Sigmoid colon (tissue), 7 donors: ENCODE measurements at places on chromosomes 5 and 9. TPM values are rescaled to one million over a fixed set of nuclear protein-coding genes. Genes with fewer than 3 reads are reported as not detected.

- no peak overlapping the region for H3K4me3 ChIP-seq
- DNase-seq, result peak; percentile 84
- no peaks in the 10 kb centered on the region for H3K27me3 ChIP-seq
- H3K4me1 ChIP-seq, result peaks cover 37% of the 10 kb centered on the region
- no peak overlapping the region for H3K27ac ChIP-seq
Observed at GRCh38 chr9:130885484-130886375, 10.9 kb downstream of the QRFP start.

The MYMK gene
- polyA plus RNA-seq, result not detected

DNA sequence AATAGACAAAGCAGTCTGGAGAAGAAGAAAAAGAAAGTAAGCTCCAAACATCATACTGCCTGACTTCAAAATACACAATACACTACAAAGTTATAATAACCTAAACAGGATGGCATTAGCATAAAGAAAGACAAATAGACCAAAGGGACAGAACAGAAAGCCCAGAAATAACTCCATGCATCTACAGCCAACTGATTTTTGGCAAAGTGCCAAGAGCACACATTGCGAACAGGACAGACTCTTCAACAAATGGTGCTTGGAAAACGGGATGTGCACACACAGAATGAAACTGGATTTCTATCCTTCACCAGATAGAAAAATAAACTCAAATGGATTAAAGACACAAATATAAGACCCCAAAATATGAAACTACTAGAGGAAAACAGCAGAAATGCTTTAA, 66.6 kb upstream of the SPATA31E1 start:
- DNase-seq, result no peak
- H3K36me3 ChIP-seq, result no peaks in the 10 kb centered on the region
- H3K4me3 ChIP-seq, result no peak overlapping the region
- no peaks in the 10 kb centered on the region for H3K4me1 ChIP-seq
- no peak overlapping the region for H3K27ac ChIP-seq

GRCh38 chr9:36970007-36970888, 63.8 kb downstream of the PAX5 start:
- H3K36me3 ChIP-seq, result no peaks in the 10 kb centered on the region
- DNase-seq, result no peak
- H3K4me1 ChIP-seq, result no peaks in the 10 kb centered on the region
- H3K4me3 ChIP-seq, result no peak overlapping the region

DNA sequence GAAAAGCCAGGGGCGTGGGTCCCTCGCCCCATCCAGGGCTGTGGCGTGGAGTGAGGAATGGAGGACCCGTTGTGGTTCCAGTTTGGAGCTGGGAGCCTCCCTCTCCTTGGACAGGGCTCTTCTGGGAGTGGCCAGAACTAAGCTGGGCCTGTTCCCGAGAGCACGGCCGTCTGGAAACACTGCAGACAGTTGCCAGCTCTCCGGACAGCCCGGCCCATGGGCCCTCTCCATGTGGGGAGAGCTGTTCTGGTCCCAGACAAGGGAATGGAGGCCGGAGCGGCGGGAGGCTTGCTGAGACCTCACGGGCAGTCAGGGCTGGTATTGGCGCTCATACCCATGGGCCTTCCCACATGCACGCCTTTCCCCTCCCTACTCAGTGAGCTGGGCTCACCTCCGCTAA, 45.2 kb upstream of the FCN2 start:
- no peak overlapping the region for H3K4me3 ChIP-seq
- H3K4me1 ChIP-seq, result no peaks in the 10 kb centered on the region
- peak; percentile 80 for DNase-seq
- peaks cover 26% of the 10 kb centered on the region for H3K36me3 ChIP-seq
- H3K27ac ChIP-seq, result peak overlapping the region; percentile 34

DNA sequence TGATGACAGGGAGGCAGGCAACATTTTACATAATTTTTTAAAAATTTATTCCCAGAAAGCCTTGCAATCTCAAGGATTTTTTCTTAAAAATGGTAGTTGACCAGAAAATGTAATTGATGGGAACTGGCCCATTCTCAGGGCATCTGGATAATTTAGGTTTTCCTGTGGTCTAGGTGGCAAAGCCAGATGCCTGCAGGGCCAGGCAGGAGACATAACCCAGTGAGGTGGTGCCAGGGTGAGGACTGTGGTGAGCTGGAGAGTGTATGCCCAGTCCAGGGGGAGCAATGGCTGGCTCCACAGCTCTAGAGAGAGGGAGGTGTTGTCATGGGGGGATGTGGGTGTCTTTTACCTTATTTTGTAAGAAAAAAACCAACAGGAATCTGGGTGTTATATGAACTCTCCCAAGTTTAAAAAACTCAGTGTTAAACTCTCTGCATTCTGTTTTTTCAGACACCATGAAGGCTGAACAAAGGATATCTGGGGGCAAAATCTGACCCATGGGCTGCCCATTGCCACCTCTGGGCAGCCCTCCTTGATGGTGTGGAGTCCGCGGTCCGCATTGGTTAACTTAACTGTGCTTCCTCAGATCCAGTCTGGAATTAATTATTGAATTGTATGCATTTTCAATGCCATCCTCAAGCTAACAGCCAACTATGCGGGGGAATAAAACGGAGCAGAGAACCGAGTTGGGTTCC, 43.9 kb downstream of the BOD1 start:
- H3K36me3 ChIP-seq, result no peaks in the 10 kb centered on the region
- H3K27me3 ChIP-seq, result no peaks in the 10 kb centered on the region
- no peaks in the 10 kb centered on the region for H3K4me1 ChIP-seq
- H3K4me3 ChIP-seq, result no peak overlapping the region

GRCh38 chr5:157596487-157596886, 20.9 kb upstream of the ADAM19 start:
- DNase-seq, result no peak
- H3K36me3 ChIP-seq, result no peaks in the 10 kb centered on the region
- no peaks in the 10 kb centered on the region for H3K27me3 ChIP-seq
- no peak overlapping the region for H3K27ac ChIP-seq

- no peak overlapping the region for H3K4me3 ChIP-seq
- no peaks in the 10 kb centered on the region for H3K27me3 ChIP-seq
- H3K36me3 ChIP-seq, result peaks cover 34% of the 10 kb centered on the region
Observed at GRCh38 chr9:137757613-137758029, 120.0 kb upstream of the CACNA1B start.

GRCh38 chr9:3916411-3916810, 383.5 kb downstream of the GLIS3 start:
- H3K4me1 ChIP-seq, result no peaks in the 10 kb centered on the region
- DNase-seq, result no peak
- no peak overlapping the region for H3K27ac ChIP-seq
- no peaks in the 10 kb centered on the region for H3K36me3 ChIP-seq

- no peak overlapping the region for H3K27ac ChIP-seq
- H3K4me3 ChIP-seq, result no peak overlapping the region
- DNase-seq, result no peak
- H3K4me1 ChIP-seq, result peaks cover 10% of the 10 kb centered on the region
Observed at GRCh38 chr5:1380011-1380817, 35.3 kb upstream of the CLPTM1L start.

The PCDHB5 gene
- polyA plus RNA-seq, result 0.51 TPM

The KIF12 gene
- 4.8 TPM for polyA plus RNA-seq

DNA sequence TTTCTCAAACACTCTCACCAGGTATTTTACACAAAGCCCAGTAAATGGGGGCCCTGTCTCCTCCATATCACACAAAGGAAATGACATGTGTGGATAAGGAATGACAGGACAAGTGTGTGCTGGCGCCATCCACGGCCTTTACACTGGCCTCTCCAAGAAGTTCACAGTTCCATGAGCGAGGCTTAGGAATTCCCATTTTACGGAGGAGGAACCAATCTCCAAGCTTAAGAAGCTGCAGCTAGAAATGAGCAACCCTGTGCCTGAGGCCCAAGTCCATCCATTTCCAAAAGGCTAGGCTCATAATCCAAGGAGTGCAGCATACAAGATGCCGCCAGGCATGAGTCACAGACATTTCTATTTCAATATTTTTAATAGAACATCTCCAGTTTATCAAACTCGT, 203.4 kb downstream of the AUH start:
- H3K4me1 ChIP-seq, result peaks cover 9% of the 10 kb centered on the region
- no peaks in the 10 kb centered on the region for H3K36me3 ChIP-seq
- DNase-seq, result no peak
- no peak overlapping the region for H3K27ac ChIP-seq
- H3K27me3 ChIP-seq, result no peaks in the 10 kb centered on the region
- no peak overlapping the region for H3K4me3 ChIP-seq

DNA sequence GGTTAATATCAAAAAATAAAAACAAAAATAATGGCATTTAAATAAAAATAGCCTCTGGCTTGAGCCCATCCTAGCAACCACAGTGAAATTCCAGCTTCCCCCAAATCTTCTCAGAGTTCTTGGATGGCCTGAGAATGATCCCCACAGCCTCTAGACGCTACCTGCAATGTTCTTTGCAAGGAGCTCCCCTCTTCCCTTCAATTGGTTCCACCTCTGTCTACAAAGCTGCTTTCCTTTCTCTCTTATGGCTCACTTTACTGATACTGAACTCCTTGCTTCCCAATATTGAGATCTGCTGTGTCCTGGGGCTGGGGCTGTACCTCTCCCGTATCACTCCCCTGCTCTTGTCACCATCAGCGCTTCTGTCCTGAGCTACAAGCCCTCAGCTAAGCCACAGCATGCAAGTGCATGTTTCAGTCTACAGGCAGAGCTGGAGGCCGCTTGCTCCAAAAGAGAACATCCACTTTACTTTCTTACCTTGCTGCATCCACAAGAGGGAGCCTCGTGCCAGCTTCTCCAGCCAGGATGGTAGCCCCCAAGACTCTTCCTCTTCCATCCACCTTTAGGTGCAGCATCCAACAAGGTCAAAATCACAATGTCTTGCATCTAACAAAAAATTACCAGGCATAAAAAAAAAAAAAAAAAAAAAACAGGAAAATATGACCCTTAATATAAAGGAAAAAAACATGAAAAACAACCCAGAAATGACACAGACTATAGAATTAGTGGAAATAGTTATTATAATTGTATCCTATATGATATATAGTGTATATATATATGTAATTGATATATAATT, 57.4 kb upstream of the PRSS3 start:
- no peak overlapping the region for H3K4me3 ChIP-seq
- no peaks in the 10 kb centered on the region for H3K27me3 ChIP-seq
- no peak for DNase-seq
- H3K36me3 ChIP-seq, result no peaks in the 10 kb centered on the region
- H3K4me1 ChIP-seq, result no peaks in the 10 kb centered on the region

The SLC4A9 gene
- polyA plus RNA-seq, result 0.25 TPM

The TLX3 gene
- not detected for polyA plus RNA-seq

DNA sequence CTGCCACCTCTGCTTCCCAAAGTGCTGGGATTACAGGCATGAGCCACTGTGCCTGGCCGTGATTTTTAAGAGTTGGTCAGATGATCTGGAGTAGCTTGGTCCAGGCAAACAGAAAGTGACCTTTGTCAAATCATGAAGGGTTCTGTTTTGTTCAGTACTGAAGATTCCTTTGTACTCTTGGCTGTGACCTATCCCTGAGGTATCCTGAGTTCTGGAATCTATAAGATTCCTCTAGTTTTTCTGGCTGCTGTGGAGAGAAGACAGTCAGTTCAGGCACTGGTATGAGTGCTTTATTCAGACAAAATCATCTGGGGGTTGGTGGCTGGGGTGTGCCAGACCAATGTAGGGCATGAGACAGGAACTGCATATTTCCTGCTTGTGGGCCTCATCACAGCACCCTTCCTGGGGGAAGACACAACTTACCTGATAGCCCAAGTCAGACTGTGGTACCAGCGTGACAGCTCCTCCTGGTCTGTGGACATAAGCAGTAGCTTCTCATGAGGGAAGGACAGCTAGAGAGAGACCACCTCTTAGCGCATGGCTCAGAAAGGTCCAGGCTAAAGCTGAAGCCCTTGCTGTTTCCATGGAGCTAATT, 3.1 kb downstream of the ARHGEF39 start:
- H3K27me3 ChIP-seq, result no peaks in the 10 kb centered on the region
- H3K4me3 ChIP-seq, result no peak overlapping the region
- H3K36me3 ChIP-seq, result peaks cover 13% of the 10 kb centered on the region

- H3K36me3 ChIP-seq, result no peaks in the 10 kb centered on the region
- H3K4me3 ChIP-seq, result no peak overlapping the region
- H3K27ac ChIP-seq, result no peak overlapping the region
- H3K27me3 ChIP-seq, result no peaks in the 10 kb centered on the region
Observed at GRCh38 chr9:12705738-12706391, 12.7 kb downstream of the TYRP1 start.

The ABO gene
- 24.5 TPM for polyA plus RNA-seq

GRCh38 chr5:68746643-68747420, 347.0 kb upstream of the SLC30A5 start:
- DNase-seq, result no peak
- no peaks in the 10 kb centered on the region for H3K27me3 ChIP-seq
- H3K36me3 ChIP-seq, result no peaks in the 10 kb centered on the region
- no peak overlapping the region for H3K4me3 ChIP-seq
- no peak overlapping the region for H3K27ac ChIP-seq

The MSX2 gene
- polyA plus RNA-seq, result not detected

The OLFML2A gene
- polyA plus RNA-seq, result 0.60 TPM

GRCh38 chr5:32709750-32710549, 1.2 kb upstream of the NPR3 start:
- no peaks in the 10 kb centered on the region for H3K36me3 ChIP-seq
- peak; percentile 85 for DNase-seq
- H3K27ac ChIP-seq, result no peak overlapping the region
- H3K27me3 ChIP-seq, result peaks cover 5% of the 10 kb centered on the region
- no peaks in the 10 kb centered on the region for H3K4me1 ChIP-seq
- H3K4me3 ChIP-seq, result peak overlapping the region; percentile 56

DNA sequence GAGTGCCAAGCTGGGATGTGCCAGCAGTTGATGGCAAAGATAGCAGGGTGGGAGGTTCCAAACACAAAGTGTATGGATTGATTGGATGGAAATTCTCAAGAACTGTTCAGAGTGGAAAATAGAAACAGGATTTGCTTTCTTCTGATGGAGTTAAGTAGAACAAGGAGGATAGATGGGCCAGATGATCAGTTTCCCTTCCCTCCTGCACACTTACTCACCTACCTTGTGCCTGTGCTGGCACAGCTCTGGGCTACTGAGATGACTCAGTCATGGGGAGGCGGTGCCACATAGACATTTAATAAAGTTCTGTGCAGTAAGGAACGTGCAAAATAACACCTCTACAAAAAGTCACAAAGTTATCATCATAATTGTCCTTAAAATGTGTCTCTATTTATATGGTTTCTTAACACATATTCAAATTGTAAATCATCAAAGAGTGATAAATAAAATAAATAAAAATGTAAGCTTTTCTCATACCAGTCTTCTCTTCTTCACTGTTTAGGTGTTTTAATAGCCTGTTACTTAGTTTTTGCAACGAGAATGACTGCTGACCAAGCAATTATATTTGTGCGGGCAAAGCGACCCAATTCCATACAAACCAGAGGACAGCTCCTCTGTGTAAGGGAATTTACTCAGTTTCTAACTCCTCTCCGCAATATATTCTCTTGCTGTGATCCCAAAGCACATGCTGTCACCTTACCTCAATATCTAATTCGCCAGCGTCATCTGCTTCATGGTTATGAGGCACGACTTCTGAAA, 12.7 kb downstream of the PTPDC1 start:
- H3K4me3 ChIP-seq, result no peak overlapping the region
- peak overlapping the region; percentile 54 for H3K27ac ChIP-seq
- peaks cover 10% of the 10 kb centered on the region for H3K4me1 ChIP-seq

GRCh38 chr9:91062281-91062680, 260.7 kb downstream of the SYK start:
- no peaks in the 10 kb centered on the region for H3K4me1 ChIP-seq
- no peak overlapping the region for H3K4me3 ChIP-seq
- H3K27me3 ChIP-seq, result no peaks in the 10 kb centered on the region
- no peaks in the 10 kb centered on the region for H3K36me3 ChIP-seq

The C9 gene
- polyA plus RNA-seq, result 0.06 TPM
